ENCODE measurements at places on chromosomes 6 and 20.

- DNase-seq: no peak
Observed at GRCh38 chr6:106525107-106525881, 104.0 kb downstream of the RTN4IP1 start.

GRCh38 chr6:14276667-14277404, 159.3 kb downstream of the CD83 start:
- DNase-seq: peak; percentile 29

DNA sequence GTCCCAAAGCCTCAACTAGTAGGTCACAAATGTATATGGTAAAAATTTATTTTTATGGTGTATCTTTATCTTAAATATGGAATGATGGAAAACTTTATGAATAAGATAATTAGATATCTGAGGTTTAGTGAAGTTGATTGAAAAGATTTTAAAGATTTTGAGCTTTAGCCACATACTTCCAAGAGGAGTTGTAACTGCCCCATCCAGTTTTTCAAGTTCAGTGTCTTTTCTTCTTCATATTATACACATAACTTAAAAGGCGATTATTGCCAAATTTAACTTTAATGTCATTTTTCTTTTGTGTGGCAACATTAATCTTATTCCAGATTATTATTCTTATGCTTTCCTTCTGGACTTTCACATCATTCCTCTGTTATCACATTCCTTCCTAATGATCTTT, 266.4 kb downstream of the TINAG start:
- no peak for DNase-seq

DNA sequence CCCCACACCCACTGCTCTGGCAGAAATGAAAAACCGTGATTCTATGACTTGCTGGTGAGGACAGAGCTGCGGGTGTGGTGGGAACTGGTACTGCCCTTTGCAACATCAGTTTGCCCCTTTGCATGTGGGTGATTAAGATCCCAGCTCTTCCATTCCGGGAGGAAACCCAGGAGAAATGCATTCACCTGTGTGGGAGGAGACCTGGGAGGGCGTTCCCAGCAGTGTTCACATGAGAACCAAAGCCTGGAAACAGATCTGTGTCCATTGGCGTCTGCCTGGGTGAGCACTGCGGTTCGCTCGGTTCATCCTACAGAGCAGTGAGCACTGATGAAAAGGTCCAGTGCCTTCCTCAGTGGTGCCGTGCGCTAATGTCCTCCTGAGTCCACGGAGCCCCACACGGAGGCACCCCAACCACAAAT, 89.7 kb downstream of the SMOC2 start:
- DNase-seq: no peak

DNA sequence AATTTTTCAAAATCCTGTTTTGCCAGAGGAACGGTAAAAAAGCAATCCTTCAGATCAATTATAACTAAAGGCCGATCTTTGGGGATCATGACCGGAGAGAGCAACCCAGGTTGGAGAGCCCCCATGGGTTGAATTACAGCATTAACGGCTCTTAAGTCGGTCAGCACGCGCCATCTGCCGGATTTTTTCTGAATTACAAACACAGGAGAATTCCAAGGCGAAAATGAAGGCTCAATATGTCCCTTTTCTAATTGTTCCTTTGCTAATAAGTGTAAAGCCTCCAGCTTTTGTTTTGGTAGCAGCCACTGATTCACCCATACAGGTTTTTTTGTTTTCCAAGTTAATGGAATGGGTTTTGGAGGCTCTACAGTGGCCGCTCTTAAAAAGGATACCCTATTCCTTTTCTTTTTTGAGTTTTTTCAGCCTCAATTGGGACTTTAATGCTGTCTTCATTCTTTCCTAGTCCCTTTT, 16.9 kb upstream of the PTCRA start:
- DNase-seq: no peak

GRCh38 chr6:45813943-45814342, 201.7 kb downstream of the CLIC5 start:
- no peak for DNase-seq

GRCh38 chr6:74879234-74879633, 326.6 kb downstream of the COL12A1 start:
- no peak for DNase-seq

DNA sequence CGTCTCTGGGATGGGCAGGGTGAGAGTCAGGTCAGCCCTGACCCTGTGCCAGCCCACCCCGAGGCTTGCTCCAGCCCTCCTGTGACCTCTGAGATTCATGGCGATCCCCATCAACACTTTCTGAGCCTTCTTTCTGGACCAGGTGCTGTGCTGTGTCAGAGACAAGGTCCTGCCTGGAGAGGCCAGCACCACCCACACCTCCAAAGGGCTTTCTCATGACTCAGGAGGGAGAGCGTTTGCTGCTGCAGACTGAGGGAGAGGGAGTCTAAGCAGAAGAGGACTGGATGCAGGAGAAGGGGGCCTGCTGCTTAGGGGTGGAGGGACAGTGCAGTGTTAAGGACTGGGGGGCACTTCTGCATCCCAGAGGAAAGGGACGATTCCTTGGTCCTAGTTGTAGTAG, 193.5 kb downstream of the LRFN2 start:
- DNase-seq: no peak

DNA sequence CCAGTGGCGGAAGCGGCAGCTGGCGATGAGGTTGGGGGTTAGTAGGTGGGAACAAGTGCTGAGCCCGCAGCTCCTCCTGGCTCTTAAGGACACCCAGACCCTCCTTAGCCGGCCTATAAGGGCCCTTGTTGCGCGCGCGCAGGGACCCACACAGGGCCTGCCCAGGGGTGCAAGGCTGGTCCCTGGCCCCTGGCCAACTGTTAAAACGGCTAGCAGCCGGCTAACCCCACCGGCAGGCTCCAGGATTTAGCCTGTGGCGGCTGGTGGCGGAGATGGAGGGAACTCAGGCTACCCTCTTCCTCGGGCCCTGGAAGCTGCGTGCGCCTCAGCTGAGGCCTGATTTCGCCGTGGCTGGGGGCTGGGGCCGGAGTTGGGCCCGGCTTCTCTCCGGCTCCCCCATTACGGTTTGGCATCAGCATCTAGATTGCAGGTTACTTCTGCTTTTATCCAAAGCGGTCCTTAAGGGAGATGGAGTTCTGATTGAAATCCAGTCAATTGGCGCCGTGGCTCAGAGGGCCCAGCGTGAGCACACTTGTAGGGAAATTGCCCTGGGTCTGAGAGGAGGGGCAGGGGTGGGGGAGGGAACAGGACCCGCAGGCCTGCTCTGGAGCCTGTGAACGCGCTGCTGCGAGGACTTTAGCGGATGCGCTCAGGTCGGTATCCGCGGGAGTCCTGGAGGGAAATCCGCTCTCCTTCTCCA, 36.9 kb upstream of the CCDC167 start:
- no peak for DNase-seq

GRCh38 chr6:19150307-19150706, 686.9 kb upstream of the ID4 start:
- DNase-seq: no peak

DNA sequence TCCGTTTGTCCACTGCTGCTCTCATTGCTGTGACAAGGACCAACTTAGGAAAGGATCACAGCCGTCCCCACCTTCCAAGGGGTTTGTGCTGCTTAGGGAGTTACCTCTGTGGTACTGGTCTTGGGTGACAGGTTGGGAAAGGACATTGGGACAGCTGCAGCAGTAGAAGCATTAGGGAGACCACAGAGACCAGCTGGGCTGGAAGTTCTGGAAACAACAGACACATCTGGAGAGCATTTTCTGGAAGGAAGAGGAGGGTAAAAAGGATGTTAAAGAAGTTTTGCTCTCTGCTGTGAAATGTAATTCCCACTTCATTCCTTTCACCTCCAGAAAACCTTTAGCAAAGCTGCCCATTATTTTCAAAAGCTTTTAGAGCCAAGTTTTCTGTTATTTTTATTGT, 304.2 kb downstream of the LRFN2 start:
- DNase-seq: peak; percentile 6

DNA sequence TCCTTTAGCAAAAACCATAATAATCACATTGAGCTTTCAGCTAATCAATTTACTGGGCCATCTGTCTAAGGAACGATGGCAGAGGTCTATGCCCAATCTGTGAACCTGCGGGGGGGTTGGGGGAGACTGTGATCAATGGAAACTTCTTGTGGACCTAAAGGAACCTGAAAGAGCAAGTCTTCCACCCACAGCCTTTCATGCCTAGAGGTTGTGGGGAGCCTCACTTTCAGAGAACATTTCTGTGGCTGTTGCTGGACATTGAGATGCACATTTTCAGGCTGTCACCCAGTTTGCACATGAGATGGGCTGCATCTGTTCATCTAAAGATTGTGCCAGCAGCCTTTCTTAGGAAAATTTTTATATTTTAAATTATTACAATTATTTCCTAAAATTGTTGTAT, 310.0 kb upstream of the SPTLC3 start:
- DNase-seq: no peak
